ENCODE measurements at places on chromosomes 7 and 10.

DNA sequence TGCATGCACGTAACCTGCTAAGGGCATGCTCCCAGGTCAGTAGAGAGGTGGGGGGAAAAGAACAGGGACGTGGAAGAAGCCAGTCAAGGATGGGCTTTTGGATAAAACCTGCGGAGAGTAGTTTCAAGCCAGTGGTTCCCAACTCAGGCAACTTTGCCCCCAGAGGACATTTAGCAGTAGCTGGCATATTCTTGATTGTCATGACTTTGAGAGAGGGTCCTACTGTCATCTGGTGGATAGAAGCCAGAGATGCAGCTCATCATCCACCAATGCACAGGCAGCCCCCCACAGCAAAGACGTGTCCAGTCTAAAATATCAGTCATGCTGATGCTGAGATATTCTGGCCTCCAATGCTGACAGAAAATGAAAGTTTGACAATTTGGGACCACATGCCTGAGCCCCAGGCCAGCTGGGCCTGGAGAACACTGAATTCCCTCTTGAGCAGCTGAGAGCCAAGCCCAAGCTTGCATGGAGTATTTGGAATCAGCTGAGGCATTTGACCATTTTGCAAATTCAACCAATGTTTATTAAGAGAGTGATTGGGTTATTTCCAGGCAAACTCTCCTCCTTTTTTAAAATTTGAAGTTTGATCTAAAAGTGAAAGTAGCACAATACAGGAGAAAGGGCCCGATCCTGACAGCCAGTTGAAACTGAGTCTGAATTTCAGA lies 110.0 kb upstream of the C7orf33 start:
- DNase-seq, result no peak

- peak; percentile 22 for DNase-seq
Measured at GRCh38 chr7:26156451-26157420, 4.7 kb downstream of the NFE2L3 start.

- DNase-seq, result no peak
Measured at GRCh38 chr10:23517155-23517554, 78.3 kb downstream of the OTUD1 start.

- no peak for DNase-seq
Measured at GRCh38 chr7:127437241-127437640, 44.7 kb upstream of the ZNF800 start.

DNA sequence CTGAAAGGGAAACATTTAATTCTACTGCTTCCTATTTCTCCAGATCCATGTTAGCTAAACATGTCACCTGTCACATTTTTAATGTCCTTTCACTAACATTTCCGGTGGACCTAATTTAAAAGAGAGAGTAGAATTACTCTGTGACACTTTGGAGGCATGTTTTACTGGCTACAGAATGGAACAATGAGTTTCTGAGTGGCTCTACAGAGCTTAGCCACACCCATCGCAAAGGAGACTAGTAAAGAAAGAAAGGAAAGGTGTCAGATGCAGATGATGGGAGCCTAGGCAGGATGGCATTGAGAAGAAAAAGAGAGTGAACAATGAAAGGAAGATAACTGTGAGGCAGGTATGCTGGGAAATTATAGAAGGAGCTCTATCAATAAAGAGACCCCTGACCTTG lies 35.9 kb downstream of the NDUFB2 start:
- no peak for DNase-seq

- DNase-seq, result no peak
Measured at GRCh38 chr7:155009570-155010157, 6.7 kb upstream of the PAXIP1 start.

DNA sequence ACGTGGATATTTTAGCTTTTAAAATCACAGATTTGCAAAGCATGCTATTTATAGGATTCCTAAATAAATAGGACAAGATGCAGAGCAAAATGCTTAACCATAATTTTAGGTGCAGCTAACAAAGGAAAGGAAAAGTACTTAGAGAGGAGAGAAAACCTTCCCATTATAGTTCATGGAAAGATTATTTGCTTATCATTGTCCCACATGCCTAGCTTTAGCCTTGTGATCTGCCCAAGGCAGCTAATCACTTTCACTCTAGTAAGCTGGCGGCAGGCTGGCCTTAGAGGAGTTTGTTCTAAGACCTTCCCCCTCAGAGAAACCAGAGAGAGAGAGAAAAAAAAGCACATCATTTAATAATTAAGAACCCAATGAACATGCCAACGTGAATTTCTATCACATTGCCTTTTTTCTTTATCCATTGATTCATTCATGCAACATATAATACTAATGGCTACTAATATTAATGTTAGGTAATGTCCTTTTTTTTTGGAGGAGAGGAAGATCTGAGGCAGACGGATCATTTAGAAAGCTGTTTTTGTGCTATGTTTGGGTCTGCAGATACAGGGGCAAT lies 274.6 kb downstream of the ARL4A start:
- DNase-seq, result no peak
